NCI-H748 treated with DMSO at 0.1 percent for 48 hours (cell line): ENCODE measurements at places on chromosomes 1 and 21.

- peak; percentile 25 for DNase-seq
These were observed 559 bp downstream of the BACH1 start for GRCh38 chr21:29299046-29299915.

- no peak for DNase-seq
These were observed 25.8 kb upstream of the ZNF648 start for GRCh38 chr1:182087304-182087703.

GRCh38 chr1:58942759-58943191 lies 158.9 kb upstream of the JUN start:
- no peak for DNase-seq

GRCh38 chr1:162138112-162138511 lies 68.6 kb downstream of the NOS1AP start:
- DNase-seq: no peak

DNA sequence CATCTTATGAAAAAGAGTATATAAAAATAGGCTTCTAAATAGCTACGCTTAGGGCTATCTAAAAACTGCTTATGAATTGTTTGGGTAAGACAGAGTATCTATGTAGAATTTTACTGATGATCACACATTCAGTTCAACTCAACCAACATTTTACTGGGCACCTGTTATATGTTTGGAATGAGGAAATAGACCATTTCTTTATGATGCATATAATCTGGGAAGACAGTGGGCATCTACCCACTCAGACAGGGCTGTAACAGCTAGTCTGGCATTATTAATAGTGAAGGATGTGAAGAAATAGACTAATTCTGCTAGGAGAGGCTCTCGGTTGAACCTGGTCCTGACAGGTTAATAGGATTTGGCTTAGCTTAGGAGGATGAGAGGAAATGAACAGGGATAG lies 56.9 kb downstream of the TIAM1 start:
- no peak for DNase-seq

GRCh38 chr1:92536980-92537884 lies 50.5 kb upstream of the GFI1 start:
- DNase-seq: no peak

DNA sequence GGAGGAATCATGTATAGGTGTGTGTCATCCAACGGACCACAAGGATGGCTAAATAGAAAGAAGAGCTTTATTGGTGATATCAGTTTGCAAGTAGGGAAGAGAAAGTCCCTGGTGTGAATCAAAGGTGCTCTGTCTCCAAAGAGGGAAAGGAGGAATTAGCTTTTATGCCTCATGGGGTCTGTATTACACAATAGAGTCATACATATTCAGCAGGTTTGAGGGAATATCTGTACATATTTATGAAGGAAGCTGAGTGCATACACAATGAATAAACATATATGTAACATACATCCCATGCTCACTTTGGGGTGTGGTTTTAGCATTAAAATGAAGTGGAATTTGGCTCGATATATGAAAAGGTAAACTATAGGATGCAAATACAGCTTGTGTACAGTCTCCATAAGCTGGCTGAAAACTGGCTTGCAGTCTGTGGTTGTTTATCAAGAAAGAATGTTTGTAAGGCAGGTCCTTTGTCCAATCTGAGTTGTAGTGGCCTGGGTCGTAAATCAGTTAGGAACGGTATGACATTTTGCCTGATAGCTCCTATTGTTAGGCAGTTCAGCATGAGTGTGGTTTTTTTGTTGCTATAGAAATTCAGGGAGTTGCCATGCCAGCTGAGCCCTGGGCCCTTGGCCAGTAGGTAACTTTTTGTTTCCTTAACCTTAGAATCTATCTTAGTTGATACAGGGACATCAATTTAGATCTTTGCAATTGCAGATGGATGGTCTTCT lies 198.0 kb upstream of the ZP4 start:
- peak; percentile 3 for DNase-seq
